ENCODE measurements at places on chromosomes 2 and 18. TPM values are rescaled to one million over a fixed set of nuclear protein-coding genes. Genes with fewer than 3 reads are reported as not detected.

HAAO gene
- total RNA-seq: not detected

UGT1A5 gene
- not detected for total RNA-seq

INHBB gene
- total RNA-seq: not detected

RBKS gene
- total RNA-seq: 7.0 TPM

SCYGR4 gene
- total RNA-seq: 0.99 TPM

FAP gene
- total RNA-seq: not detected

ABCG8 gene
- not detected for total RNA-seq

TLX2 gene
- 1.5 TPM for total RNA-seq

SLC14A1 gene
- 9.8 TPM for total RNA-seq

ZAP70 gene
- 439 TPM for total RNA-seq

CCDC121 gene
- 1.3 TPM for total RNA-seq

IL37 gene
- not detected for total RNA-seq

HOXD12 gene
- total RNA-seq: not detected

VWC2L gene
- not detected for total RNA-seq

CELF4 gene
- not detected for total RNA-seq

RFX8 gene
- 0.44 TPM for total RNA-seq

OTOS gene
- total RNA-seq: not detected

SERPINB3 gene
- total RNA-seq: not detected

GFPT1 gene
- total RNA-seq: 18.7 TPM

EVA1A gene
- total RNA-seq: not detected

MC4R gene
- total RNA-seq: not detected

NDC80 gene
- total RNA-seq: 9.6 TPM

RGPD3 gene
- 0.37 TPM for total RNA-seq

DCDC2C gene
- total RNA-seq: not detected

NHEJ1 gene
- 15.2 TPM for total RNA-seq

AQP12B gene
- total RNA-seq: not detected

FZD7 gene
- 0.31 TPM for total RNA-seq

DHRS9 gene
- total RNA-seq: not detected

TNFRSF11A gene
- total RNA-seq: 1.2 TPM

PAIP2B gene
- total RNA-seq: 2.9 TPM

SPEG gene
- 8.4 TPM for total RNA-seq

DES gene
- total RNA-seq: not detected

CXCR1 gene
- not detected for total RNA-seq

SKOR2 gene
- total RNA-seq: not detected

ZNF396 gene
- total RNA-seq: 0.30 TPM

GPBAR1 gene
- total RNA-seq: 2.7 TPM

SERPINB13 gene
- total RNA-seq: not detected

CCDC148 gene
- total RNA-seq: not detected

STPG4 gene
- 0.21 TPM for total RNA-seq

CCDC85A gene
- not detected for total RNA-seq

MYL1 gene
- total RNA-seq: not detected

EN1 gene
- total RNA-seq: not detected

DSEL gene
- total RNA-seq: 1.1 TPM

SPHKAP gene
- not detected for total RNA-seq

Data from T-helper 17 cell (primary cell).